ENCODE measurements at places on chromosomes 16 and 17. TPM values are rescaled to one million over a fixed set of nuclear protein-coding genes. Genes with fewer than 3 reads are reported as not detected.

ZNF598 gene
- total RNA-seq: 67.6 TPM

DNA sequence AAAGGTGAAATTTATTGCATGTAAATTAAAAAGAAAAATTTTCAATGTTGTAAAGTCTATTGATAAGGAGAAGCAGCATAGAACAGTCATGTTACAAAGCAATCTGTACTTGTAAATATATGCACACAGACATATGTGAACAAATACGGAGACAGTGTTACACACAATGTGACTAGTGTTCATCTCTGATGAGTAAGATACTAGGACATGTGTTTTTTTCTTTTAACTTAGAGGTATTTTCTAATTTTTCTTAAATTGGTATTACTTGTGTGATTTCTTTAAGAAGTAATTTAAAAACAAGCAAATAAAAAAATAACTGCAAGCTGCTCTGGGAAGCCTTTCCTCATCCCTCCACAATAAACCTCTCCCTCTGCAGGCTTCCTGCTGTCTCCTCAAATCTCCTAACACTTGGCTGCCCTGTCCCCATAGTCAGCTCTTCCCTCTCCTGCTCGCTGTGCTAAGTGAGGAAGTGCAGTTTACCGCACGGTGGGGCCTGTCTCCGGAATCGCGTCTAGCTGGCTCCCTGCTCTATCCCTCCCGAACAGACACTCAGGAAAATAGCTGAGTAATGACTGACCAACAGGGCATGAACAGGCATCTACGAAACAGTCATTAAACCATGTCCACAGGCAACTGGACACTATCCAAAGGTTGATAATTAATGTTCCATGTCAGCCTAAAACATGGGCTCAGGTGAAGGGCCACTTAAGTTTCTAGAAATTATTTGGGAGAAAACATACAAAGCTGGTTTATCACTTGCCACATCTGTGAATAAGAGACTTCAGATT, 35.9 kb downstream of the CMTM4 start:
- no peak for DNase-seq

GRCh38 chr17:83151442-83152226, 72.2 kb downstream of the METRNL start:
- no peak for DNase-seq

DNA sequence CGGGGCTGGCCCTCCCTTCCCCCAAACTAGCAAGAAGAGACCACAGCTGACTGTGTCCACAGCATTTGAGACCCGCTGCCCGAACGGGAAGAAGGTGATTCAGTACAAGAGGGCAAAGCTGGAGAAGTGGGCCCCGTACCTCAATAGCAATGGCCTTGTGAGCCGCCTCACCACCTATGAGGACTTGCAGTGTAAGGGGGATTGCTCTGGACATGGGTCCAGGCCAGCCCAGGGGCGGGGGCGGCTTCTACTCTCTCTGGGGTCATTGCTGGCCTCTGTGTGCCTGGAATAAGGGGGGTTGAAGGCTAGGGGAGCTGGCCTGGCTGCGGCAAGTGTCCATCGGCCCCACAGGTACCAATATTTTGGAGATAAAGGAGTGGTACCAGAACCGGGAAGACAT, 12.9 kb upstream of the KATNB1 start:
- no peak for DNase-seq

DNA sequence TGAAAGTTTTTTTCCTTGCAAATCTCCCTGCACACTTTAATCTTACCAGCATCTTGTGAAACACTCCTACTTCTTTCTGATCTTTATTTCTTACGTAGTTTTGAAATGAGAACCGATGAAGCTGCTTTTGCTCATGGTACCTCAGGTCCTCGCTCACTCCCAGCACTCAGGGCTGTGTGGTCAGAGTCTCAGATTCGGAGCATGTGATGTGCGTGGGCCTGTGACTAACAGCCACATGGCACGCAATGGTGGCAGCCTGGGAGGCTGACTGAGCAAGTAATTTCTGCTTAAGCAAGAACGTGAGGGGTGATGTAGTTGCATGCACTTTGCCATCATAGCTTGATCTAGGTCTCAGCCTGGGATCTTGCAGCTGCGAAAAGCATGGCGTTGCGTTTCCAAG, 624.3 kb downstream of the MAF start:
- peak; percentile 85 for DNase-seq

GRCh38 chr17:76716146-76716838, 5.5 kb upstream of the MXRA7 start:
- DNase-seq: peak; percentile 64

ETV4 gene
- total RNA-seq: 2.7 TPM

DNA sequence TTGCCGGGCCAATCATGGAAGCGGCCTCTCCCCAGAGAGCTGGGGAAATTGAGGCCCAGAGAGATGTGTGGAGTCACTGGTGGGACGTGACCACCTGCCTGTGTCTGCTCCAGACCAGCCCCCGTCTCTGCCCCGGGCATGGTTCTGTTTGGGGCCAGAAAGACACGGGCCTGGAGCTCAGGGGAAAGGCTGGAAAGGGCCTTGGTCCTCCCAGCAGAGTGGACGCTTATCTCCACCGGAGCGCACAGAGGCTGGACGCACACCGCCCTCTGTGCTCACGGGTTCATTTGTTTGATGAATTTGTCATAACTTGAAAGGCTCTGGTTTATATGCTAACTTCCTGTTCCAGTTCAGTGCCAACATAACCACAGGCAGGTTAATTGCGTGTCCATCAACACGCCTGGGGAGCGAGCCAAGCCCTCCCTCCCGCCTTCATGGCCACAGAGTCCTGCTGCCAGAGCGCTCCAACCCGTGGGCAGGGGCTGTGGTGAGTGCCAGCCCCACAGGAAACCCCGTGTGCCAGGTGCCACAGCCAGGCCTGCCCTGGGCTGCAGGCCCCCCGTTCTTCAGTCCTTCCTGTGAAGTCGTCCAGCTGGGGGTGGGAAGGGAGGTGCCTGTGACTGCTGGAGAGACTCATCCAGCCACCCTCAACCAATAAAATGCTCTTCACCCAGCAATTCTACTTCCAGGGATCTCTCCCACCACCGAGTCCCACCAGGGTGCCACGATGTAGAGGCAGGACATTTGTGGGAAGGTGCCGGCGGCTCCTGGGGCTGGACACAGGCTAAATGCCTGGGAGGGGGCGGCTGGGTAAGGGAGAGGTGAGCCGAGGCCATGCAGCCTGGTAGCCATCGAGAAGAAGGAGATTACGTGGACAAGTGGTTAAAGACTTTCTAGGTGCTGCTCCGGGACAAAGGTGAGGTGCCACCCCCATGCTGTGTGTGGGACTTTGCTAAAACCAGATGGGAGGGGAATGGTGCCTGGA, 29.4 kb upstream of the BAHCC1 start:
- peak; percentile 42 for DNase-seq

GRCh38 chr17:80265205-80266068, 4.8 kb downstream of the RNF213 start:
- DNase-seq: peak; percentile 89

- DNase-seq: no peak
Measured at GRCh38 chr17:4711661-4712181, 1.3 kb downstream of the ARRB2 start.

- DNase-seq: no peak
Measured at GRCh38 chr17:50349243-50349600, 3.3 kb downstream of the XYLT2 start.

ATAD5 gene
- total RNA-seq: 30.0 TPM

SAMD14 gene
- total RNA-seq: 3.7 TPM

NEK8 gene
- 3.4 TPM for total RNA-seq

PLXDC1 gene
- total RNA-seq: 2.2 TPM

DNA sequence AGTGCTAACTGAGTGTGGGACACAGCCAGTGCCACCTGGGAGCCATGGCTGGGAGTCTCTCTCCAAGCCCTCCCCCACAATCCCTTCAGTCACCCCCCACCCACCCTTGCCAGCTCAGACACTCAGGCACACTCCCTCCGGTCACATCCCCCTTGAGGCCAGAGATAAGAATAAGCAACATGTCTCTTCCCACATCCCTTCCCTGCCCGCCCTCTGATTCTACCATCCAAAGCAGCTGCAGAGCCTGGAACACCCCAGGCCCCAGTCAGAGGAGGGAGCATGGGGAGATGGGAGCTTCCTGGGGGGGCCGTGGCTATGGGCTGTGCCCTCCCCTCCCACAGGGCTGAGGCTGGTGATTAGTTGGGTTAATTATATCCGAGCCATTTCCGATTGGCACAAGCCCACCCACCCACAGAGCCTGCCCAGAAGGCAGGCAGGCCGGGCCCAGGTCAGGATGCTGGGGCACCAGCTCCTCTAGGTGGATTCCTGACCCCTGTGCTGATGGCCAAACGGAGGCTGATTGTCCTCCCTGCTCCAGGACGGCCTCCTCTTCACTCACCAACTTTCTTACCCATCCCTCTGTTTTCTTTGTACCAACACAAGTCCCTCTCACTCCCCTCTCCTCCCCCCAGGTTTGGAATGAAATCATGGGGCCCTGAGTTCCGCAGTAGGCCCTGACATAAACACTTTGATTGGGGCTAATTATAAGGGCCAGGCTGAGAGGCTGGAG, 28.6 kb upstream of the MEIOC start:
- DNase-seq: no peak

GRCh38 chr16:69328854-69329316, 1.5 kb downstream of the PDF start:
- DNase-seq: peak; percentile 61

DNA sequence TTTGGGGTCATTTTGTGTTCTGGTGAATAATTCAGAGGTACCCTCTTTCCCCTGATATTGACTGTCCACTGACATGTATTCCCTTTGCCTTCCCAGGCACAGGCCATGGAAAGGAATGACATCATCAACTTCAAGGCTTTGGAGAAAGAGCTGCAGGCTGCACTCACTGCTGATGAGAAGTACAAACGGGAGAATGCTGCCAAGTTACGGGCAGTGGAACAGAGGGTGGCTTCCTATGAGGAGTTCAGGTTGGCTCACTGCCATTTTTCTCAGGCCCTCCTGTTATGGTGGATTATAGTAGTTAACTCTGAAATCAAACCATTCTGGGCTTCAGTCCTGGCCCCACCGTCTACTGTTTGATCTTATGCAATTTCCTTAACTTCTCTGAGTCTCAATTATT, 1.6 kb upstream of the EFTUD2 start:
- no peak for DNase-seq

SIRT7 gene
- total RNA-seq: 32.0 TPM

CRHR1 gene
- not detected for total RNA-seq

TBX2 gene
- total RNA-seq: 0.05 TPM

SP6 gene
- 0.12 TPM for total RNA-seq

CBX8 gene
- total RNA-seq: 4.6 TPM

GRCh38 chr17:55152236-55152635, 112.5 kb upstream of the HLF start:
- no peak for DNase-seq

DNA sequence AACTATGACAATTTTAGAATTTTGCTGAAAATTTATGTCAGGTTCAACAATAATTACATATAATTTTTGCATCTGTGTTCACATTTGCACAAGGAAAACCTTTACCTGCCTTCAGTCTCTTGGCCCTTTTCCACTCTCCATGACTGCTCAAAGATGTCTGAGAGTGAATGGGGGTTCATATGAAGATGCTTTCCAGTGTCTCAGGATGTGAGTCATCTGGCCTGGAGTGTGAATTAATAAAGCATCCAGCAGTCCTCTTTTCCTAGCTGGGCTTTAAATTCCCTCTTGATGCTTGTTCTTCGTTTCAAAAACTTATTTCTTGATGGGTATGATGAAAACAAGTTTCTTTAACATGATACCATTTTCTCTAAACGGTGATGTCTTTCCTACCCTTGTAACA, 99.9 kb downstream of the CDK5R1 start:
- no peak for DNase-seq

GRCh38 chr16:23999663-24000062, 163.9 kb downstream of the PRKCB start:
- DNase-seq: peak; percentile 89

LGALS9B gene
- not detected for total RNA-seq

NUFIP2 gene
- total RNA-seq: 56.9 TPM

GCGR gene
- not detected for total RNA-seq

DNA sequence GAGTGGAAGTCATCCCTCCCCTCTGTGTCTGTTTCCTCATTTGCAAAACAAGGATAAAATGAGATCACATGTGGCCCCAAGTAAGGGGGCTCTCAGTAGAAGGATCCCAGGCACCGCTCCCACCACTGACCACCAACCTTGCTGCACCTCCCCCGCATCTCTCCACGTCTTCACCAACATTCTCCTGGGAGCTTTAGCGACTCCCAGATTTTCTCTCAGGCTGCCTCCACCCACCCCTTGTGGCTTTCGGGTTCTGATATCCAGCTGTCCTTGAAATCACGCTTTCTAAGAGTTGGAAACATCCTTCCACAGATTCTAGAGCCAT, 16.4 kb upstream of the NTN1 start:
- no peak for DNase-seq

Measured in activated CD4-positive, alpha-beta memory T cell treated with anti-CD3 and anti-CD28 coated beads for 36 hours (primary cell).